ENCODE measurements at places on chromosomes 2 and 18. TPM values are rescaled to one million over a fixed set of nuclear protein-coding genes. Genes with fewer than 3 reads are reported as not detected.

HADHA gene
- total RNA-seq, result 99.9 TPM

CNTNAP5 gene
- not detected for total RNA-seq

SPP2 gene
- total RNA-seq, result not detected

ZSWIM2 gene
- not detected for total RNA-seq

- DNase-seq, result no peak
- H3K27ac ChIP-seq, result no peak overlapping the region
- no peaks in the 10 kb centered on the region for H3K36me3 ChIP-seq
- peaks cover 31% of the 10 kb centered on the region for H3K4me1 ChIP-seq
- H3K27me3 ChIP-seq, result no peaks in the 10 kb centered on the region
- H3K4me3 ChIP-seq, result no peak overlapping the region
Observed at GRCh38 chr2:72276876-72277275, 129.2 kb upstream of the CYP26B1 start.

Measured in PC-9 (cell line).